CD4-positive, CD25-positive, alpha-beta regulatory T cell (primary cell): ENCODE measurements at places on chromosomes 7 and 10. TPM values are rescaled to one million over a fixed set of nuclear protein-coding genes. Genes with fewer than 3 reads are reported as not detected.

The TRIM50 gene
- not detected for total RNA-seq

The CYP3A5 gene
- total RNA-seq = not detected

The CFAP58 gene
- not detected for total RNA-seq

The GIMAP6 gene
- 43.8 TPM for total RNA-seq

The VSTM4 gene
- not detected for total RNA-seq

The SEMA4G gene
- 1.1 TPM for total RNA-seq

The PPP1R17 gene
- total RNA-seq = not detected

The CAV1 gene
- total RNA-seq = not detected

The NPFFR1 gene
- total RNA-seq = not detected

The UPK3B gene
- total RNA-seq = 8.4 TPM

The CCL24 gene
- total RNA-seq = not detected

The OR2A7 gene
- 6.0 TPM for total RNA-seq
